ENCODE measurements at places on chromosomes 4 and X. TPM values are rescaled to one million over a fixed set of nuclear protein-coding genes. Genes with fewer than 3 reads are reported as not detected.

The TNMD gene
- total RNA-seq, result not detected

The AVPR2 gene
- not detected for total RNA-seq

The FRMPD4 gene
- total RNA-seq, result not detected

The STPG2 gene
- not detected for total RNA-seq

The SNCA gene
- total RNA-seq, result 1.5 TPM

The CTAG1A gene
- total RNA-seq, result not detected

The HTN1 gene
- not detected for total RNA-seq

The STK26 gene
- total RNA-seq, result 7.7 TPM

The HERC6 gene
- 12.9 TPM for total RNA-seq

The XK gene
- 1.6 TPM for total RNA-seq

The MTM1 gene
- total RNA-seq, result 18.8 TPM

The KDR gene
- 10.0 TPM for total RNA-seq

The CENPU gene
- total RNA-seq, result 2.0 TPM

The IL1RAPL2 gene
- total RNA-seq, result not detected

The GASK1B gene
- 147 TPM for total RNA-seq

The PITX2 gene
- total RNA-seq, result not detected

The BBS7 gene
- total RNA-seq, result 13.8 TPM

The SCARB2 gene
- 165 TPM for total RNA-seq

The GYG2 gene
- 0.41 TPM for total RNA-seq

The PASD1 gene
- total RNA-seq, result not detected

The NXF2 gene
- total RNA-seq, result not detected

The IGSF1 gene
- 8.4 TPM for total RNA-seq

The SLC10A4 gene
- 0.27 TPM for total RNA-seq

The FRMD7 gene
- 0.28 TPM for total RNA-seq

The UNC5C gene
- total RNA-seq, result 5.3 TPM

The TLL1 gene
- 3.7 TPM for total RNA-seq

The TMEM47 gene
- 366 TPM for total RNA-seq

The ZXDA gene
- total RNA-seq, result 8.9 TPM

The BEX5 gene
- 2.6 TPM for total RNA-seq

The PAGE2B gene
- total RNA-seq, result not detected

The TENM3 gene
- 0.68 TPM for total RNA-seq

The FAM184B gene
- total RNA-seq, result not detected

The CDKL5 gene
- 13.5 TPM for total RNA-seq

The YIPF7 gene
- total RNA-seq, result not detected

The FGF2 gene
- total RNA-seq, result 50.2 TPM

The OR13H1 gene
- not detected for total RNA-seq

The AMBN gene
- not detected for total RNA-seq

The NIPAL1 gene
- 0.68 TPM for total RNA-seq

The PPARGC1A gene
- 0.41 TPM for total RNA-seq

The HSPA4L gene
- 15.9 TPM for total RNA-seq

The DSPP gene
- total RNA-seq, result not detected

The RPS6KA6 gene
- total RNA-seq, result 9.6 TPM

The SSX1 gene
- total RNA-seq, result not detected

The WNK3 gene
- 3.7 TPM for total RNA-seq

The ZBTB33 gene
- total RNA-seq, result 6.4 TPM

The CT45A5 gene
- total RNA-seq, result not detected

The OPN1MW gene
- not detected for total RNA-seq

The TRO gene
- total RNA-seq, result 131 TPM

The SLC9A6 gene
- total RNA-seq, result 13.9 TPM

The TXK gene
- total RNA-seq, result 2.7 TPM

The ADAM29 gene
- not detected for total RNA-seq

The MTNR1A gene
- total RNA-seq, result not detected

The ART3 gene
- not detected for total RNA-seq

The THOC2 gene
- total RNA-seq, result 103 TPM

The UGT2B7 gene
- not detected for total RNA-seq

The SPANXN4 gene
- total RNA-seq, result not detected

Data from thoracic aorta (tissue), 2 donors.